Osteocyte (in vitro differentiated cells): ENCODE measurements at places on chromosomes 16 and 17. TPM values are rescaled to one million over a fixed set of nuclear protein-coding genes. Genes with fewer than 3 reads are reported as not detected.

The TBC1D28 gene
- total RNA-seq = not detected in 2 replicates

The KRT24 gene
- total RNA-seq = not detected in 2 replicates

The CTRB1 gene
- not detected in 2 replicates for total RNA-seq

- DNase-seq = no peak
Observed at GRCh38 chr16:57403965-57404817, at the start of gene CCL17. CCL17 (plus strand) TSS chr16:57404767; CDS start chr16:57413933, 9,166 bp downstream.

DNA sequence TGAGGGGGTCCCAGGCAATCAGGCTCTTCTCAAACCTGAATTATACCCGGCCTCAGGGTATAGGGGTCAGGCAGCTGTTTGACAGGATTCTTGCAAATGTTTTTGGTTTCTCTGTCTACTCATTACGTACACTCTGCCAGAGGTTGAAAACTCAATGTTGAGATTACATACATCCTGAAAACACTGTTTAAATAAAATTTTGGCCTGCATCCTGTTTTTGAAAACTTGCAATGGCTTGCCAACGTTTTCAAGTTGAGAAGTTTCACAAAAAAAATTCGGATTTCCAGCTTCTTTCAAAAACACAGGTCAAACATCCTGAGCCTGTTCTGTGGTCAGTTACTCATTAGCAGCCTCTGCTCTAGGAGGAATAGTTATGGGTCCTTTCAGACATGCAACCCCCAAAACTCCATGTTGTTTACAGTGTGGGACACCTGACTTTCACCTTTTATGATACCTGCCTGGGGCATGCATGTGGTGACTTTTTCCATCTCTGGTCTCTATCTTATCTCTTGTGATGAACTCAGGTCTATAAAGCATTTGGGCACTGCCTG is 577.8 kb downstream of the WWOX start:
- no peak for DNase-seq

DNA sequence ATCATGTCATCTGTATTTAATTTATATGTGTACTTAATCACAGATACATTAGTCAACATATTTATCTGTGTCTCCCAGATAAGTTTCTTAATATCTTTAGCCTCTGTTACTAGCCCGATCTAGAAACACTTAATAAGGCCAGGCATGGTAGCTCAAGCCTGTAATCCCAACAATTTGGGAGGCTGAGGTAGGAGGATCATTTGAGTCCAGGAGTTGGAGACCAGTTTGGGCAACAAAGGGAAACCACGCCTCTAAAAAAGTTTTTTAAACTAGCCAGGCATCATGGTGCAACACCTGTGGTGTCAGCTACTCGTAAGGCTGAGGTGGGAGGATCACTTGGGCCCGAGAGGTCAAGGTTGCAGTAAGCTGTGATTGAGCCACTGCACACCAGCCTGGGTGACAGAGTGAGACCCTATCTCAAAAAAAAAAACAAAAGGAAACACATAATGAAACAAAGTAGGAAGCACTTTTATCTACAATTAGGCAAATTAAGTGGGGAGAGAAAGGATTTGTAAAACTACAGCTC is 9.4 kb downstream of the SKA2 start:
- DNase-seq = no peak

DNA sequence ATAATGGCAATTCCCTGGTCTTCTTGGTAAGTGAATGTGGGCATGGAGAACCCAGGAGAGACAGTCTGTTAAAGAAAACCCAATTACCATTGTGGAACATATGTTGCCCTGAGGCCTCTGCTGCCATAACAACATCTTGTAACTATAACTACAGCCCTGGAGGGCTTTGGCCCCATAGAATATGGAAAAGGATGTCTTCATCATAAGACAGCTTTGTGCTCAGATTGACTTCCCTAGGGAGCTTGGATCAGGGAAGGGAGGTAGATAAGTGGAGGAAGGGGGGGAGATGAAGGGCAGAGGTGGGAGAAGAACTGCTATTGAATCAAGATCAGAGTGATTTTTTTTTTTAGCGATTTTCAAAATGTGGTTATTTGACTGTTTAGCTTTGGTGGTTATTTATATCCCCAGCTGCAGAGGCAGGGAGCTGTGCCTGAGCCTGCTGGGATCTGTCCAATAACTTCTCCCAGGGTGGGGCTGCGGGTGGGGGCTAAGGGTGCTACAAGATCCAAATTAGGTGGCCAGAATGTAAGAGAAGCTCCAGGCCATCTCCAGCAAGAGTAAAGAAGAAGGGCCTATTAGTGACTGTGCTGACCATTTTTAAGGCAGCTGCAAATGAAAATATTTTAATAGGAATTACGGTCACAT is 5.3 kb upstream of the KAT7 start:
- DNase-seq = no peak

DNA sequence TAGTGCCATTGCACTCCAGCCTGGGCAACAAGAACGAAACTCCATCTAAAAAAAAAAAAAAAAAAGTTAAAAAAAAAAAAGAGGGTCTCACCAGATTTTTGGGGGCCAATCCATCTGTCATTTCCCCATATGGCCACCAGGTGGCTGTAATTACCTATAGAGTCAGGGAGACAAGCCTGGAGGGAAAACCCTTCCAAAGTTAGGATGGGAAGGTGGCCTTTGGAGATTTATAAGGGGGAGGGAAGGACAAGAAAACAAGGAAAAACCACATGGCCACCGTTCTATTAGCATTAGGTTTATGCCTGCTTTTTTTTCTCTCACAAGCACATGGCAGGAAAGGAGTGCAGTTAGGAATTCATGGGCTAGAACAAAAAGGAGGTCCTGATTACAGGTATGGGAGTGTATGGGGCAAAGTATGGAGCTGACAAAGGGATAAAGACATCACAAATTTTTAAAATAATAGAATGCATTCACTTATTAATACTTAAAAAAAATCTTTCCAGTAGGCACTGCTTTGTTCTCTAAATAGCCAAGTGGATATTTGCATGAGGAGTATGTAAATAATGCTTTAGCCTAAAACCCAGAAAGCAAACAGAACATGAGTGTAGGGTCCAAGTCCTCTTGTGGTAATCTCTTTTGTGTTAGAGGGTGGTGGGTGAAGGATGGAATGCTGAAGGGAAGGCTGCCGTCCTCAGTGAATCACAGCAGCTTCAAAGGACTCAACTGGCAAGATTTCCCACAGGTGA is 5.1 kb downstream of the CYB5D1 start:
- DNase-seq = no peak

DNA sequence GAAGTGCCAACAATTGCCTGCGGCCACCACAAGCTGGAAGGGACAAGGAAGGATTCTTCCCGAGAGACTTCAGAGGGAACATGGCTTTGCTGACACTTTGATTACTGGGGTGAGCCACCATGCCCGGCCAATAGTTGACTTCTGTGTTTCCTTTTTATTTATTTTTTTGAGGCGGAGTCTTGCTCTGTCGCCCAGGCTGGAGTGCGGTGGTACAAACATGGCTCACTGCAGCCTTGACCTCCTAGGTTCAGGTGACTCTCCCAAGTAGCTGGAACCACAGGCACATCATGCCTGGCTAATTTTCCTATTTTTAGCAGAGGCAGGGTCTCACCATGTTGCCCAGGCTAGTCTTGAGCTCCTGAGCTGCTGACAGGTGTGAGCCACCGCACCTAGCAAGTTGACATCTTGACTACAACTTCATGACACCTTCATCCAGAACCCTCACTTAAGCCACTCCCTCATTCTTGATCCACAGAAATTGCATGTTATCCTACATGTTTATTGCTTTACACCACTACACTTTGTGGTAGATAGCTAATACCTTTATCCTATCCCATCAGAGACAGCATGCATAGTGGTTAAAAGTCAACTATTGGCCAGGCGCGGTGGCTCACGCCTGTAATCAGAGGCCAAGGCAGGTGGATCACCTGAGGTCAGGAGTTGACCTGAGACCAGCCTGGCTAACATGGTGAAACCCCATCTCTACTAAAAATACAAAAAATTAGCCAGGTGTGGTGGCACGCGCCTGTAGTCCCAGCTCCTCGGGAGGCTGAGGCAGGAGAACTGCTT is 16.1 kb upstream of the GPRC5C start:
- DNase-seq = no peak

GRCh38 chr16:15459791-15460190 is 25.4 kb downstream of the BMERB1 start:
- no peak for DNase-seq
